Activated T-helper 9 cell treated with anti-CD3 and anti-CD28 coated beads, Interleukin-2, amount 50 U/mL, for 16 hours (primary cell): ENCODE measurements at places on chromosomes 12 and 14.

DNA sequence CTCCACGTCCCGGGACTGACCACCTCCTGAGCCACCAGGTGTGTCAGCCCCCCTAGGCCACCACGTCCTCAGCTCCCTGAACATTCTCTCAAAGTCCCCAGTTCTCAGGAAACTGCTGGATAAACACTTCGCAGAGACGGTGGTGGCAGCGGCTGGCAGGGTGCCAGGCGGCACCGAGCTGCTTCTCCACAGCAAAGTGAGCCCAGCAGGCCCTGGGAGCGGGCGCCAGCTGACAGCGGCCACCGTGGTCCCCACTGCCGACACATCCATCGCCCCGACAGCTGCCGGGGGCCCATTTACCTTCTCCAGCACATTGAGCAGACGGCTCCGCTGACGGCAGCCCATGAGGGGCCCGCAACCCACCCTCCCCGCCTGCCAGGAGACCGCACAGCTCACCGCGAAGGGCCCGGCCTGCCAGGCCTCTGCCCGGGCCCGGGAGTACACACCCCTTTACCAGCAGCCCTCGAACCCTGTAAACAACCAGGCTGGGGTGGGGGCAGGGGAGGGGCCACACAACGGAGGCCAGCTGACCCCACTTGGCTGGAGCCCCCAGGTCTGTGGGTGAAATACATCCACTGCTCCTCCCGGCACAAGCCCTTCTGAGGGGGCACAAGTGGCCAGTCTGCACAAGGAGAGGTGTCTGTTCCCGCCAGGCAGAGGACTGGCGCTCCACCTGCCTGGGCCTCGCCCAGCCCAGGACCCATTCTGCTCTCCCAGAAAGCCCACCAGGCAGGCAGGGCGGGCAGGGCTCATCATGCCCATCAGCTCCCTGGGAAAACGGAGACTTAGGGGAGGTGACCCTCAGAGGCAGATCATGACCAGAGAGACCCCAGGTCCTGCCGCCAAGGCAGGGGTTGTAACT, 10.5 kb downstream of the AKT1 start:
- DNase-seq: no peak

GRCh38 chr12:63846238-63846967, 1.9 kb downstream of the SRGAP1 start:
- no peak for DNase-seq

- no peak for DNase-seq
Measured at GRCh38 chr12:8698879-8699278, 1.1 kb downstream of the RIMKLB start.

- no peak for DNase-seq
Measured at GRCh38 chr12:123067654-123068053, 83.2 kb downstream of the PITPNM2 start.

DNA sequence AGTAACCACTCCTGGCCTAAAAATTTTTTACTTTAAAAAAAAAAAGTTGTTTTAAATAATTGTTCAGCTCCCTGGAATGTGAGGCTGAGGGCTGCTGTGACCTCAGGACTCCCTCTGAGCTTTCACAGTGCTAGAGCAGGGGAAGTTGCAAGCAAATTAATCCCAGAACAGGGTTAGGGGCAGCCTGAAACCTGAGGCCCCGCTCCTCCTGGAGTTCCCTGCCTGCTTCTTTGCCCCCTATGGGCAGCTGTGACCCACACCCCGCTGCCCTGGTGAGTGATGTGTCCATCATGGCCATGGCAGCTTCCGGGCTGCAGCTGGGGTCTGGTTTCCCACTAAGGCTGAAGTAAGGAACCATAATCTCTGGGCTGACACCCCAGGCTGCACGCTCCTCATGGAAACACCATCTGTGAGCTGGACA, 9.5 kb downstream of the RITA1 start:
- DNase-seq: no peak

GRCh38 chr12:105613887-105614286, 283.4 kb downstream of the C12orf75 start:
- no peak for DNase-seq

DNA sequence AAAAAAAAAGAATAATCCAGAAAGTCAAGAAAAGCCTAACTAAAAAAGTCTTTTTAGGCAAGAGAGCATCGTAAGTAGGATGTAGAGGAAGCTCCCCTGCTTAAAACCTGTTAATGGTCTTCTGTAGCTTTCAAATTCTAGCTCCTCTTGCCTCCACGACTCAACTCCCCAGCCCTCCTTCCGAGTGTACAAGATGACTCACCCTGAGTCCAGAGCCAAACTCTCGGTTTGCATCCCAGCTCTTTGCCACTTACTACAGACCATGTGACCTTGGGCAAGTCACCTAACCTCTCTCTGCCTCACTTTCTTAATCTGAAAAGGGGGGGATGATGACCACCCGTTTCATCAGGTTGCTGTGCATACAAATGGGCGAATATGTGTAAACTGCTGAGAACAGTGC, 460.4 kb downstream of the DPF3 start:
- no peak for DNase-seq

- DNase-seq: no peak
Measured at GRCh38 chr12:111454716-111455447, 49.2 kb downstream of the SH2B3 start.

GRCh38 chr12:82838131-82838551, 151.4 kb downstream of the TMTC2 start:
- no peak for DNase-seq

DNA sequence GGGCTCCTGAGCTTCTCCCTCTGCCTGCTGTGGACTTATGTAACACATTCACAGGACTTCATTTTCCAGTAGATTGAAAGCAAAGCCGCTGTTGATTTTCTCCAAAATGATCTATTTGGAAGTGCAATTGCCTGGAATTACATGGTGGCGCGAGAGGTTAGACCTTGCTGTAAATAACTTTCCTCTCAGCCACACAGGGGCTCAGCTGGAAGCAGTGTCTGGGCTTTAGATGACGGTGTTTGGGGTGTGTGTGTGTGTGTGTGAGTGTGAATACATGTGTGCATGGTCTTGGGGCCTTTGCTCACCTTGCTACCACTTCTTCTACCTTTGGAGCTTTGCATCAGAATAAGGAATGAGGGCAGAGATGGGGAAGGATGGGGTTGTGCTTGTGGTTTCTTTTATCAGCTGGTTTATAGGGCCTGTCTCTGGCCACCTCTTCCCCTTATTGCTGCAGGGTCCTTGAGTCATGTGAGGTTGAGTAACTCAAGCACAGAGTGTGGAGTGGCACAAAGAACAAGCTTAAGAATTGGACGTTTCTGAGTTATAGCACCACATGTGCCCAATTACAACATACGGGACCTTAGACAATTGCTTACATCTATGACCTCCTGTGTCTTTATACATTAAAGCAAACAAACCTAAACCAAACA, 280.6 kb downstream of the NRXN3 start:
- DNase-seq: no peak

DNA sequence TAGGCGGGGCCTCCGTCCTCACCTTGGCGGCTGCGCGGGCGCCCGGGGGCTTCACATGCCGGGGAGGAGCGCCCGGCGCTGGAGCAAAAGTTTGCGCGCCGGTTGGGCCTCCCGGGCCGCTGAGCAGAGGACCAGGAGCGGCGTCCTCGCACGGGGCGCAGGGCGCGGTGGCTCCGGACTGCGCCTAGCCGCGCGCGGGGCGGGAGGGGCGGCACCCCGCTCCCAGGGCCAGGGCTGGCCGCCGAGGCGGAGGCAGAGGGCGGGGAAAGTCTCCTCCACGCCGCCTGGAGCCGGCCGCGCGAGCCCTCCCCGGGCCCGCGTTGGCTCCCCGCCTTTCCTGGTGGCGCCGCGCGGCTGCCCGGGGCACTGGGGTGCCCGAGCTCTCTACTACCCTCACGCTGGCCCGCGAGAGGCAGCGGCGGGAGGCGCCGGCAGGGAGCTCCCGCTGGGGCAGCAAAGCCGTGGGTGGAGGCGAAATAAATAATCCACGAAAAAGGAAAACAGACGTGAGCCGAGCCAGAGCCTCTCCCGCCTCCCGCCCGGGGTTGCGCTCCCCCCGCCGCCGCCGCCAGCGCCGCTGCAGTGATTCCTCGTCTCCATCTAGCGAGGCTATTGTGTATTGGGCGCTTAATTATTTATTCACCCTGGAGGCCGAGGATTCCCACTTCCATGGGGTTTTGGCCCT, 400 bp upstream of the PRIMA1 start:
- no peak for DNase-seq

GRCh38 chr14:103014466-103015228, 42.7 kb downstream of the CDC42BPB start:
- DNase-seq: no peak

GRCh38 chr14:102750376-102750775, 26.9 kb upstream of the TRAF3 start:
- DNase-seq: no peak

- no peak for DNase-seq
Measured at GRCh38 chr14:52678591-52678990, 16.8 kb downstream of the ERO1A start.

DNA sequence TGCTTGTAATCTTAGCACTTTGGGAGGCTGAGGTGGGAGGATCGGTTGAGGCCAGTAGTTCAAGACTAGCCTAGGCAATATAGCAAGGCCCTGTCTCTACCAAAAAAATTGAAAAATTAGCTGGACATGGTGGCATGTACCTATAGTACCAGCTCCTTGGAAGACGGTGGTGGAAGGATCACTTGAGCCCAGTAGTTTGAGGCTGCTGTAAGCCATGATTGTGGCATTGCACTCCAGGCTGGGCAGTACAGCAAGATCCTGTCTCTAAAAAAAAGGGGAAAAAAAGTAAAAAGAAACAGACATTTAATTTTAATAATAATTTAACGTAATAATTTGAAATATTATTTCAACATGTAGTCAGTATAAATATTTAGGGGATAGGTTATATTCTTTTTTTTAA, 16.1 kb downstream of the MON2 start:
- no peak for DNase-seq

DNA sequence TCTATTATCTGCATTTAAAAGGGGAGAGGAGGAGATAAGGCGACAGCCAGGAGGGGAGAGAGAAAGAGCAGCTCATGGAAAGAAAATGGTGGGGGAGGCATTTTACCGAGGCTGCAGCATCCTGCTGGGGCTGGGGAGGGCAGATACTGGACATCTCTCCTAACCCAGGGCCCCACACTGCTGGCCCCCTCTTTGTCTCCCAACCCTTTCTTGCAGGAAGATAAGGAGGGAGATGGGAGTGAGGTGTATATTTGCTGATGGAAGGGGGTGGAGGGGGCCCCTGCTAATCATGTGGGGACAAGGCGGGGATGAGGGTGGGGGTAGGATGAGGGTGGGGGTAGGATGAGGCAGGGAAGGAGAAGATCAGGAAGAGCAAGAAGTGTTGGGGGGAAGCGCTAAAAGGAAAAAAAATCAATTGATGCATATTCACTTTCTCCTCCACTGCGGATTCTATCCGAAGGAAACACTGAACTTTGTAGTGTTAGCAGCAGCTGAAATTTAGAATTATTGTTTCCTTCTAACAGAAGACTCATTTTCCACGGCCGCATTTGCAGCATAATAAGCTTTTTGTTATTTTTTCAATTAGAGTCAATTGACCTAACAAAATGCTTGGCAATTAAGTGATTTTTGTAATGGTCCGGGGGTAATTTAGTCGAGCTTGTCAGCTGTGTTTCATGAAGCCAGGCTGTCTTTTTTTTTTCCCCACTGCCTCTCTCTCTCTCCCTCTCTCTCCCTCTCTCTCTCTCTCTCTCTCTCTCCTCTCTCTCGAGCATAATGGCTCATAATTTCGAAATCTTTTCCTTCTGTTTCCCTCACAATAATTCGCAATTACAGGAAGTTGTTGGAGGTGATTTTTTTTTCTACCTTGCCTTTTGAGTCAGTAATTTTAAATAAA, 1134.6 kb downstream of the BCL11B start:
- DNase-seq: no peak

DNA sequence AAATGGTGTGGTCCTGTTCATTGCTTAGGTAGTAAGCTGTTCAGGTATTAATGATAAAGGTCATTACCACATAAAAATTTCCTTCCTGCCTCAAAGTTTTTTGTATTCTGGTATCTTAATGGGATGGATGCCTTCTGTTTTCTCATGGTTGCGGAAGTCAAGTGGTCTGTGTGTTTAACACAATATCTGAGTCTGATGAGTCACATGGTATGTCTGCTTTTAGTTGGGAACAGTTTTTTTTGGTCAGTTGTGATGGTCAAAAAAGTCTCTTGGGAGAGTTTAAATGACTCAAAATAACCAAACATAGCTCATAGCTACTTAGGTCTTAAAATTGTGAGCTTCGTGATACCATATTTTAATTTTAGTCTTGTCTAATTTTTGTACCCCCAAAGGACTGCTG, 40.7 kb downstream of the STK38L start:
- DNase-seq: no peak

GRCh38 chr12:32139064-32139421, 32.4 kb downstream of the BICD1 start:
- no peak for DNase-seq
